ENCODE measurements at places on chromosomes 4 and X. TPM values are rescaled to one million over a fixed set of nuclear protein-coding genes. Genes with fewer than 3 reads are reported as not detected.

- no peak for DNase-seq
These were observed 98.5 kb upstream of the ETNPPL start for GRCh38 chr4:108861334-108861733.

DNA sequence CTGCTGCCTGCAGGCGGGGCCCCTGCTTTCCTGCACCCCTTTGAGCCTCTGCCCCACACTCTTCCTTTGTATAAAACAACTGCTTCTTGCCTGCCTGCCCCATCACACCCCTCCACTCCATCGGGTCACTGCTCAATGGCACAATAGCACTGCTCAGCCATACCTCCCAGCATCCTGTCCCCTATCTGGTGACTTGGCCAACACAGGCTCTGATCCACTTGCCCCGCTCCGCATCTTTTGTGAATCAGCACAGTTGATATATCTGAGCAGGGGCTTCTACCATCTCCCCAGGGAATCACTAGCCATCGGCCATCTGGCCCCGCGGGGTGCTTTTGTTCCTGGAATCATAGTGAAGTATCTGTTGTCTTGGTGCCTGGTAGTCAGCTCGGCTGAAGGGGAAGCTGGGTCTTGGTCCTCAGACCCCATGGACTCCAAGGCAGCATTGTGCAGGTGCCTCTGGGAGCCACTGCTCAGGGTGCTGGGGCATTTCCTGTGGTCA, 45.3 kb downstream of the MAP7D3 start:
- no peak for DNase-seq

DNA sequence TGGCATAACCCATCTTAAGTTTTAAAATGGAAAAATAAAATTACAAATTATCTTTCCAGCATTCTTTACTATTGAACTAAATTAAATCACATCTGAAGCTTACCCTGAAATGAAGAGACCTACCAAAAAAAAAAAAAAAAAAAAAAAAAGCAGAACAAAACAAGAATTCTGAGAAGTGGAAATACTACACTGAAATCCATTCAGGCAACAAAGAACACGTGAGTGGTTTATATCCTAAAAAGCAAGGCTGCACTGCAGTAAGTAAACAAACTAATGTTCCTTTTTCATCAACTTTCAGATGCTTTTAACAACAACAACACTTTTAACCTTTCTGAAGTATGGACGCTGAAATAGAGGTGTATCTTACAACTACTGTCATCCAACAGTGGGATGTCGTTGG, 7.5 kb downstream of the FRYL start:
- DNase-seq: no peak

The GASK1B gene
- 29.1 TPM for total RNA-seq

- no peak for DNase-seq
These were observed 53.1 kb upstream of the TSPAN5 start for GRCh38 chr4:98711526-98711925.

- no peak for DNase-seq
These were observed 78.0 kb upstream of the DRD5 start for GRCh38 chr4:9703391-9703790.

- no peak for DNase-seq
These were observed 179.6 kb downstream of the TMA16 start for GRCh38 chr4:163673848-163674697.

Measured in mesothelial cell of epicardium (in vitro differentiated cells).